ENCODE measurements at places on chromosomes 16 and 17. TPM values are rescaled to one million over a fixed set of nuclear protein-coding genes. Genes with fewer than 3 reads are reported as not detected.

DNA sequence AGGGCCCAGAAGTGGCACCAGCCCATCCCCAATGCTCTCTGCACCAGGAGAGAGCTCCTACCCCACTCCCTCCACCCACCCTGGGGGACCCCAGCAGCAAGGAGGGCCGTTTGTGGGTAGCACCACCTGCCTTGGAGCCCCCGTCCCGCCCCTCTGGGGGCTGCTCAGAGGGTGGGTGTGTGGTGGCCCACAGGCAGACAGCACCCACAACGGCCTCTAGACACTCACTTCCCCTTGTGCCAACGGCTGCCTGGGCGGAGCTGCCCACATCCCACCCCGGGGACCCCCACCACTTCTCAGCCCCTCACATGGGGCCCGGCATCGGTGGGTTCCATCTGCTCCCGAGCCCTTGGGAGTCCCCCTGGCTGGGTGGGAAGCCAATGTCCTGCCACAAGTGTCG lies 33.3 kb downstream of the BAHCC1 start:
- no peaks in the 10 kb centered on the region for H3K27me3 ChIP-seq
- H3K4me3 ChIP-seq: peak overlapping the region; percentile 19
- no peaks in the 10 kb centered on the region for H3K36me3 ChIP-seq
- peak overlapping the region; percentile 75 for H3K27ac ChIP-seq
- H3K4me1 ChIP-seq: peaks cover 33% of the 10 kb centered on the region

GRCh38 chr17:78330570-78331224 lies 29.2 kb downstream of the SOCS3 start:
- H3K4me1 ChIP-seq: no peaks in the 10 kb centered on the region
- DNase-seq: no peak
- H3K27me3 ChIP-seq: no peaks in the 10 kb centered on the region
- H3K27ac ChIP-seq: no peak overlapping the region

DNA sequence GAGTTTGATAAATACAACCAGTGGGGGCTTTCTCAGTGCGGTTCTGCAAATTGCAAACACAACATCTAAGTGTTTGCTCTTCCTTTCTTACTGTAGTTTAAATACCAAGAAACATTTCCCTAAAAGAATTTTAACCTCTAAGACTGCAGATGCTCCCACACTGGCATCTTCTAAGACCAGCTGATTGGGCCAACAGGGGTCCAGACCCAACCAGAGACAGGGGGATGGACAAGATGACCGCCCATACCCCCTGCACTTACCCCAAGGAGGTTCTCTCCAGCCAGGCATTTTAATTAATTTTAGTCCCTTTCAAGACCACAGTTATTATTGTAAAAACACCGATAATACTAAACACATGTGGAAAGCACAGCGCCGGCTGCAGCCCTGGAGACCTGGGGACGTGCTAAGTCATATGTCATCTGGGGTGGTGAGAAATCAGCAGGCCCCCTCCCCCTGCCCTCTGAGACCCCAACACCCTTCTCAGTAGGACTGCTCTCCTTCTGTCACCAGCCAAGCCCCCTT lies 242.3 kb downstream of the SOX9 start:
- no peaks in the 10 kb centered on the region for H3K27me3 ChIP-seq
- H3K27ac ChIP-seq: no peak overlapping the region
- H3K4me1 ChIP-seq: no peaks in the 10 kb centered on the region
- DNase-seq: no peak

GRCh38 chr16:87461466-87461991 lies 31.3 kb downstream of the ZCCHC14 start:
- peaks cover 22% of the 10 kb centered on the region for H3K4me1 ChIP-seq
- DNase-seq: peak; percentile 38
- H3K27me3 ChIP-seq: no peaks in the 10 kb centered on the region
- H3K36me3 ChIP-seq: peaks cover 19% of the 10 kb centered on the region
- H3K4me3 ChIP-seq: peak overlapping the region; percentile 16

DNA sequence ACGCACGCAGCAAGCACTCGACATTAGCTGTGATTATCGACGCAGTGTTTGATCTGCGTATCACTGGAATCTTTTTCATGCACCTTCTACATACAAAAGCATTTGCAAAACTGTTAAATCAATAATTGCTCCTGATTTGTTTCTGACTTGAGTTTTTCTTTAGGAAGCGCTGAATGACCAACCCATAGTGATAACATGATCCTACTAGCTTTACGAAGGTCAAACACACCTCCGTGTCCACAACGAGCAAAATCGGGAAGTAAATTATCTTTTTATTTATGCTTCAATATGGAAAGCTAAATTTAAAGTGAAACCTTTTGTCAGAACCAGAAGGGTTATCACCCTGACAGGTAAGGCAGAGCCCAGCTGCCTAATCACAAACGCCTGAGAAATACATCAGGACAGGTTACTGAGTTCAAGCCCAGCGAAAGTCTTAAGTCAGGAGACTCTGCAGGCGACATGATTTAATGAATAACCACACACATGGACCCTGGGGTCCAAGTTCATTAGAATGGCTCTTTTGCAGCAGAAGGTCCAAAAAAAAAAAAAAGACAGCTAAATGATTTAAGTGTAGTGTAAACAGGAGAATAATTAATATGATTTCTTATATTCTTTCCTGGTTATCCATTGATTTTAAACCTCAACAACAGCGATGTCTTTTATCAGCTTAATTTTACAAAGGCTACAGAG lies 104.2 kb downstream of the ADCY9 start:
- peaks cover 4% of the 10 kb centered on the region for H3K4me1 ChIP-seq
- no peaks in the 10 kb centered on the region for H3K27me3 ChIP-seq
- H3K36me3 ChIP-seq: no peaks in the 10 kb centered on the region
- no peak overlapping the region for H3K4me3 ChIP-seq

GRCh38 chr17:75637551-75637950 lies 4.3 kb downstream of the SMIM5 start:
- peaks cover 19% of the 10 kb centered on the region for H3K4me1 ChIP-seq
- H3K4me3 ChIP-seq: no peak overlapping the region
- H3K27ac ChIP-seq: no peak overlapping the region
- no peaks in the 10 kb centered on the region for H3K27me3 ChIP-seq
- no peak for DNase-seq
- H3K36me3 ChIP-seq: peaks cover 2% of the 10 kb centered on the region

- no peak overlapping the region for H3K27ac ChIP-seq
- no peaks in the 10 kb centered on the region for H3K27me3 ChIP-seq
- no peak overlapping the region for H3K4me3 ChIP-seq
- H3K4me1 ChIP-seq: no peaks in the 10 kb centered on the region
- no peak for DNase-seq
Observed at GRCh38 chr17:35892091-35893035, 12.2 kb upstream of the CCL5 start.

DNA sequence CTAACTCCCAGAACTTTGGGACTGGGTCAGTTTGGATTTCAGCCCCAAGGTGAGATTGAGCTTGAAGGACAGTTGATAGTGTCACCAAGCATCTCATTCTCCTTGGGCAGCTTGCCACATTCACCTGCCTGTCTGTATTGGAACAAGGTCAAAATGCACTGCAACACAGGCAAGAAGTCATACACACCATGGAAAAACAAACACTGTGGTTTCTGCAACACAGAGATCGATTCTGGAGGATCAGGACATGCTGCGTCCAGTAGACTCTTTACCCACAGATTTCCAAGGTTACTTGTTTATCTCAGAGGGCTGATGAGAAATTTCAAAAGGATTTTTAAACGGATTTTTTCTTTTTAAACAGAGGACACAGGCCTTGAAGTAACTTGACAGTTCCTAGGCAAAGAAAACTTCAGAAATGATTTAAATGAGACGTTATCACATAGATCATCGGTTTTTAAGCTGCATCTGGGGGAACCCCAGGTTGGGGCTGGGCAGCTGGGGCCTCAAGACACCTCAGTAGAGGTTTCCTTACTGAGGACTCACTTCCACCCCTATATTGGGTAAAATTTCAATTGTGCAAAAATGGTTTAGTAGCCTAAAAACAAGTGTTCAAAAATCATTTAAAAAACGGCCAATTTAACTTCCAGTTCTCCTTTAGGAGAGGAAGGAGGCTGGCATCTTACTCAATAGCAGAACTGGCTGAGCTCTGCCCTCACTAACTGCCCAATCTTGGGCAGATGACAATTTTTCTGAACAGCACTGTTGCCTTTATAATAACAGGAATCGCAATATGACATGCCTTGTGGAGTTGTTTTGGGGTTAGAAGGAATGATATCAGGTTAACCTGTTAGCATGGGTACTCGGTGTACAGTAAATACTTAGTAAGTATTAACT lies 299.3 kb downstream of the XYLT1 start:
- no peaks in the 10 kb centered on the region for H3K4me1 ChIP-seq
- no peak for DNase-seq
- no peak overlapping the region for H3K4me3 ChIP-seq
- no peak overlapping the region for H3K27ac ChIP-seq

DNA sequence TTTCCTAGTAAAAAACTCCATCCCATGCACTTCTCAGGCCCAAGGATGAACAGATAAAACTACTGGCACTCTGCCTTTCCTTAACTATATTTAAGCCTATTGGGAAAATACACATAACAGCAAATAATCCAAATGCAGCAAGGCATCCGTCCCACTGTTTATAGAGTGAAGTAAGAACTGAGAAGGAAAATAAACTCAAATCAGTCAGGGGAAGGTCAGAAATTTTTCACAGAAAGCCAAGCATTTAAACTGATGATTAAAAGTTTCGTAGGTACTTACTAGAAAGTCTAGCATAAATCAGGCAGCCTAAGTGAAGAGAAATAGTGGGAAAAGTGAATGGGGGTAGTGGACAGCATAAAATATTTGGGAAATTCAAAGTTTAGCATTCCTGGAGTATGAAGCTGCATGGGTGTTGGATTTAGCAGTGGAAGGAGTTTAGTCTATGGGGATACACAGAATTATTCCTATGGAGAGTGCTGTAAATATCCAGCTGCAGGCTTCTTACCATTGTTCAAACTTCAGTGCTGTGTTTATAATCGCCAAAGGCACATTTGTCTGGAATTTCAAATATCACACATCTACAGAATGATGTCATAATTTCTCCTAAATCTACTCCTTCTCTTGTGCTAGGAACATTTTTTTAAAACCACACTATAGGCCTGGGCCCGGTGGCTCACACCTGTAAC lies 1131.0 kb upstream of the GOT2 start:
- no peak for DNase-seq
- no peaks in the 10 kb centered on the region for H3K4me1 ChIP-seq
- no peak overlapping the region for H3K27ac ChIP-seq
- no peaks in the 10 kb centered on the region for H3K27me3 ChIP-seq

GRCh38 chr17:12665263-12666210 lies at the start of gene MYOCD:
Gene MYOCD (plus strand): TSS chr17:12665890. CDS start chr17:12666189, 299 bp downstream.
- peak within 1 kb of the TSS; percentile 93 for H3K27ac ChIP-seq
- H3K4me1 ChIP-seq: peaks cover 2% of the 10 kb centered on the region
- DNase-seq: peak; percentile 36
- no peaks in the 10 kb centered on the region for H3K36me3 ChIP-seq
- H3K27me3 ChIP-seq: no peaks in the 10 kb centered on the region
- H3K4me3 ChIP-seq: peak within 1 kb of the TSS; percentile 80

DNA sequence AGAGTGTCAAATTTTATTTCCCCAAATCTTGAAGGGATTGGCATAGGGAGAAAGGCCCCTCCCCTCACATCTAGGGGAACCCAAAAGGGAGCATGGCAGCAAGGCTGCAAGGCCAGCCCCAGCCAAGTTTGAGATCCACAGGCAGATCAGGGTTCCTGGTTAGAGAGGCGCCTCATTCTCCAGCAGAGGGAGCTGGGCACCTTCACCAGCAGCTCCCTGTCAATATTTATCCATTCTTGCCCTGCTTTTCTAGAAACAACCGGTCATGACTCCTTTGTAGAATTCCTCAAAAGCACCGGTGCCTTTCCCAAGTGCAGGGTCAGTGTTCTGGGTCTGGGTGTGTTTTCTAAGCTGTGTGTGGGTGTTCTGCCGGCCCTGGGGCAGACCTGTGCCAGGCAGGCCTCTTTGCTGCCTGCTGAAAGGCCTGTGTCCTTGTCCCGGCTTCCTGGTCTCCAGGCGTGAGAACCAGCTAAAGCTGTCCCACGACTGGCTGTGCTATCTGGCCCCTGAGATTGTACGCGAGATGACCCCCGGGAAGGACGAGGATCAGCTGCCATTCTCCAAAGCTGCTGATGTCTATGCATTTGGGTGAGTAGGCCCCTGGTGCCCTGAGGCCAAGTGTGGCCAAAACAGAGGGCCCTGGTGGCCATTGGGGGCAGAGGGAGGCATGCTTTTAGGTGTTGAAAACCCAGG lies 21.2 kb upstream of the LGALS9 start:
- H3K4me1 ChIP-seq: no peaks in the 10 kb centered on the region
- no peaks in the 10 kb centered on the region for H3K27me3 ChIP-seq
- DNase-seq: no peak
- peaks cover 77% of the 10 kb centered on the region for H3K36me3 ChIP-seq
- no peak overlapping the region for H3K27ac ChIP-seq
- no peak overlapping the region for H3K4me3 ChIP-seq

- no peaks in the 10 kb centered on the region for H3K27me3 ChIP-seq
- H3K4me1 ChIP-seq: no peaks in the 10 kb centered on the region
- H3K36me3 ChIP-seq: no peaks in the 10 kb centered on the region
- no peak overlapping the region for H3K27ac ChIP-seq
- no peak overlapping the region for H3K4me3 ChIP-seq
Observed at GRCh38 chr16:78794581-78795250, 695.3 kb downstream of the WWOX start.

GRCh38 chr17:1371893-1372590 lies 28.0 kb downstream of the YWHAE start:
- no peak for DNase-seq
- H3K36me3 ChIP-seq: no peaks in the 10 kb centered on the region
- no peak overlapping the region for H3K27ac ChIP-seq
- peaks cover 61% of the 10 kb centered on the region for H3K4me1 ChIP-seq
- no peak overlapping the region for H3K4me3 ChIP-seq
- H3K27me3 ChIP-seq: no peaks in the 10 kb centered on the region

DNA sequence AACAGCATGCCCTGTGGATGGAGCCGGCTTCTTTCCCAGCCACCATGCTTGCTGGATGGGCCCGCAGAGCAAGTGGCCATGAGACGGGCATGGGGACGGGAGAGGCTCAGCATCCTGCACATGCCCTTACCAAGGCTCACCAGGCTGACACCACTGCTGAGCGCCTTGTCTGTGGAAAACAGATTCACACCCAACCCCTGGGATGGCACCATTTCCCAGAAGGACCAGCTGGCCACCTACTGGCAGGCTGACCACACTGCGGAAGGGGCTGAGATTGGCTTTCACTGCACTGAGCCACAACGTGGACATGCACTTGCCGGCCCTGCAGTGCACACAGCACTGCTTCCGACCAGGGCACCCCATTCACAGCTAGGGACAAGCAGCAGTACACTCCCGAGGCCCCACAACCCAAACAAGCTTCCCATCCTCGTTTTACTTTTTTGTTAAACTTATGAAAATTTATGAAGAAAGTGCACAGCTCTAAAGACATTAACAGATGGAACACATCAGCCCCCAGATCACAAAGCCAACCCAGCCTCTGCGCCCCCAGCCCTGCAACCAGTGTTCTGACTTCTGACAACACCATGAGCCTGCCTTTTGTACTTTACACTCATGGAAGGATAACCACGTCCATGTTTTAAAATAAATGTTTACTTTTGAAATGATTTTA lies 13.9 kb upstream of the KRTAP17-1 start:
- H3K36me3 ChIP-seq: no peaks in the 10 kb centered on the region
- DNase-seq: no peak
- no peaks in the 10 kb centered on the region for H3K27me3 ChIP-seq
- H3K4me1 ChIP-seq: no peaks in the 10 kb centered on the region

- H3K27me3 ChIP-seq: no peaks in the 10 kb centered on the region
- H3K27ac ChIP-seq: no peak overlapping the region
- peaks cover 20% of the 10 kb centered on the region for H3K4me1 ChIP-seq
- H3K36me3 ChIP-seq: no peaks in the 10 kb centered on the region
- no peak for DNase-seq
Observed at GRCh38 chr16:53743149-53743566, 39.2 kb downstream of the FTO start.

Gene ACSM2A
- not detected for total RNA-seq

Gene OR2C1
- not detected for total RNA-seq

Data from ascending aorta (tissue), 2 donors.